Spinal cord (tissue), 10 donors: ENCODE measurements at places on chromosomes 12 and 14. TPM values are rescaled to one million over a fixed set of nuclear protein-coding genes. Genes with fewer than 3 reads are reported as not detected.
A peak's percentile ranks its signal among the peaks of the same experiment; 100 is the strongest.

DNA sequence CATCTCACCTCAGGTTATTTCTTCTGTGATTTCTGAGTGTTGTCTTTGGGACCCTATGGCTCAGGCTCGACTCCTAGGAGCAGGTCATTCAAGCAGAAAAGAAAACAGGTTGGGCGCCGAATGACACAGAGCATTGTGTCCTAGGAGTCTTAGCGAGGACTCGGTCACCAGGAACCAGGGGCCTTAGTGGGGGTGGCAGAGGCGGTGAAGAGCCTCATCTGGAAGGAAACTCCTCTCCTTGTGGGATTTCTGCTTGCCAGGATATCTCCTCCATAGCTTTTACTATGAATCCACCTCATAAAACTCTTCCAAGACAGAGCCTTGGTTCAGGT is 630 bp downstream of the PLEKHH1 start:
- DNase-seq, result no peak

GRCh38 chr14:89489761-89490437 is 72.9 kb upstream of the FOXN3 start:
- DNase-seq, result no peak

GRCh38 chr14:59013672-59014298 is 174.7 kb upstream of the DAAM1 start:
- DNase-seq, result no peak

DNA sequence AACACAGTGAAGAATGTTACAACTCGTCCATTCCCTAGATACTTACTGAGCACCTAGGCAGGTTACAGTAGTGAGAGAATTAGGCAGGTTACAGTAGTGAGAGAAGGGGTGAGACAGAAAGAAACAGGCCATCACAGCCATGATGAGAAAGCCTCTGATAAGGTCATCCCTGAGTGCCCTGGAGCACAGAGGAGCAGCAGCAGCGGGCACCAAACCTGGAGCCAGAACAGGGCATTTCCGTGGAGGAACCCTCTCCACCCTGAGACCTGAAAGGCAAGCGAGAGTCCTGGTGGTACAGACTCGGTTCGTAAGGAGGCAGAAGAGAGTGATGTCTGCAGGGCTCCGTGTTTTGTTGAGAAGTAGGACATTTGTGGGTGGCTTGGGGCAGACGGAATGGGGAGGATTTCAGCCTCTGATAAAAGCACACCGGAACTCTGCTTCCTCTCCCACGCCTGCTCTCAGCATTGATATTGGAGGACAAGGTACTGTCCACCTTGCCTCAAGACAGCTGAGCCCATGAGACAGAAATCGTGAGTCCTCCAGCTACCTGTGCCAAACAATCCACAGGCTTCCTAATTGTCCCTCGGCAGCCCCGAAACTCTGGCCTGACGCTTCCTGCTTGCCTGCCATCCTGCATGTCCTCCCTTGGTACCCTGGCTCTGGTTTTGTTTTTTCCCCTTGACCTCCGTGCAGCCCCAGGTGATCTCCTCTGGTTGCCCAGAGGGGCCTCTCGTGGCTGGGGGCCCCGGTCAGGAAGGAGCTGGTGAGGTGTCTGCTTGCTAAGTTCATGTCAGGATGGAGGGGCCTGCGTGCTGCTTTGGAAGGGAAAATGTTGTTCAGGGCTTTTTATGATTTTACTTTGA is 136.1 kb downstream of the GCH1 start:
- DNase-seq, result no peak

GRCh38 chr14:47935332-47935731 is 259.9 kb upstream of the MDGA2 start:
- DNase-seq, result no peak

AKAP3 gene
- 3.3 TPM for total RNA-seq

EML5 gene
- 16.1 TPM for total RNA-seq

DNA sequence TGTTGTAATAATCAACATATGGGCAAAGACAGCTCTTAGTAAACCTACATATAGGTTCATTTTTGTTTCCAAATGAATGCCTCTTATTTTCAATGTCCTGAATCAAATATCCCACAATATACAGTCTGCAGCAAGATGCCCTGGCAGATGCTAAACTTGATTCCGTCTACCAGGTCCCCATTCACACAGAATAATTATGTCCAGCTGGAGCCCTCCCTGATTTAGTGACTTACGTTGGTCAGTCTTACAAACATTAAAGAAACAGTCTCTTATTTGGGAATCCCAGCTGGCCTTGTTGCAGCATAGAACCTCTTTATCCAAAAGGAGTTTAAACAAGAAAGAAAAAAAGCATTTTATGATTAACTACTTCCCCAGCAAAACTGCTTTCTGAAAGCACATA is 82.7 kb upstream of the BMP4 start:
- DNase-seq, result peak; percentile 26

DNA sequence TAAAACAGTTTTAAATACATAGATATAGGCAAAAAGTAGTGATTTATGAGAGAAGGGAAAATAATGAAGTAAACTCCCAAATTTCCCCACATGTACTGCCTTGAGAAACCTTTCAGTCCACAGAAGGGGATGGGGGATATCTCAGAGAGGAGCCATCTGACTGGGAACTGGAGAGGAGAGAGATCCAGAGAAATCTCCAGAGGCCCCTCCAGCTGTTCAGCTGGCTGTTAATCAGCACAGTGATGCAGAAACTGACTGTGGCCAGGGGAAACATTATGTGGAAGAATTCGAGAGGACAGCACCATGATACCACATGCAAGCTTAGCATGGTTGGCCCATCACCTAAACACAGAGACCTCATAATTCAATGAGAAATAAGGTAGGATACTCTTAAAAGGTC is 1165.9 kb upstream of the TMEM132C start:
- no peak for DNase-seq

GPD1 gene
- 19.5 TPM for total RNA-seq

GRCh38 chr14:78297858-78298257 is 127.7 kb downstream of the NRXN3 start:
- DNase-seq, result no peak

DNA sequence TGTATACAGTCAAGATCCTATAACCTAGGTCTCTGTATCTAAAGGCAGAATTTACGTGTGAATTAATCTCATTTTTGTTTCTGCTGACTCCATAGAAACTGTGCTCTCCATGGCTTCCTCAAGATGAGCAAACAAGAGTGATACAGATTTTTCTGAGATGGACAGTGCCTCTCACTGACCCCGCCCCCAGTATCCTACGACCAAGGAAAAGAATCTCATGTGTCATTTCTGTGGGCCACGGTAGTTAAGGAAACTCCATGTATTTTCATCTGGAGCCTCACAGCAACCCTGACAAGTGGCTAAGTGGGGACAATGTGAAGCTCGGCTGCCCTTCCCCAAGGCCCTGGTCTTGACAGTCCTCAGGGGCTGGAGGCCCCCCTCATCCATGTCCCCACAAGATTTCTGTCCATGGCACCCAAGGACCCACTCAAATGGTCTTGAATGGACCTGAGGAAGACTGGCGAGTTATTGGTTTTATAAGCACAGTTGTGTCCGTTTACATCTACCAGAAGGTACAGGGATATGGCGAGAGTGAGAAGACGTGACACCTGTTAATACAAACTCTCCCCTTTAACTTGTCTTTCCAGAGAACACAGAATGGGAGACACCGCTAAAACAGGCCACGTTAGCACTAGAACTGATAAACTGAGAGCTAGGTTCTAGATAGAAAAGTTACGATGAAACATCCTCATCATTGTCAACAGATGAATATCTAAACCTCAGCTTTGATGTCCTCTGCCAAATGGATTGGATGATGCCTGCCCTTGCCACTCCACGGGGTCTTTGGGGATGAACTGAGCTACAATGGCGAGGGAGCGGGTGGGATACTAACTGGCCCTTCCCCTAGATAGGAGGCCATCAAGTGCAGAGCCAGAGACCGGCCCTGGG is 108.4 kb upstream of the EGLN3 start:
- DNase-seq, result no peak

GRCh38 chr14:70114621-70115156 is 74.1 kb downstream of the SLC8A3 start:
- DNase-seq, result no peak

DNA sequence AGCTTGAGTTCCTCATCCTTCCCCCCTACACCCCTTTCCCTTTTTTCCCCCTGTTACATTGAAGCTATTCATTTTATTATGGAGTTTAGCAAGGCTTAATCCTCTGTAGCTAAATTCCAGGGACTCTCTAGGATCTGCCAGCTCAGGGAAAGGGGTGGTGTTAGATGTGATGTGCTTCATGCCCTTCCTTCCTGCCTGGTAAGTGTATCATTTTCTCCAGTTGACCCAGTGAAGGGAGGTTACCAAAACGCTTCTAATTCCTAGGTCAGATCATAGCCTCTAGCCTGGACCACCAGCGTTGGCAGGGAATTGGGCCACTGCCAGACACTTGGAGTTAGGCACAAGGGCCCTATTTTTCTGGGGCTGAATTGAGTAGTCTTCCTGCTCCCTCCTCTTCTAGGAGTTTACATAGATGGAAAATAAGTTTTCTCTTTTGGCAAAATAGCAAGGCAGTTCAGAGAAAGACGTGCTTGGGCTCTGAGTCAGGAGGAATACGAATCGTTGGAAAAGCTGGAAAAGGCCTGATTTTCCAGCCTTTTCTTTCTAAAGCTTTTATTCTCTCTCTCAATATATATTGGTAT is 88.3 kb downstream of the NPAS3 start:
- peak; percentile 24 for DNase-seq

GRCh38 chr14:104223101-104224041 is 85.0 kb downstream of the KIF26A start:
- no peak for DNase-seq

CAPS2 gene
- 13.2 TPM for total RNA-seq

TOMM20L gene
- not detected for total RNA-seq

MMAB gene
- total RNA-seq, result 21.9 TPM

GRCh38 chr14:105200074-105200473 is 19.0 kb upstream of the NUDT14 start:
- no peak for DNase-seq

GRCh38 chr12:66119229-66119869 is 11.2 kb downstream of the LLPH start:
- no peak for DNase-seq

- peak; percentile 93 for DNase-seq
Observed at GRCh38 chr14:68137704-68138619, 318.4 kb downstream of the RAD51B start.

FLRT2 gene
- total RNA-seq, result 60.2 TPM

RASSF9 gene
- 5.4 TPM for total RNA-seq

NFE2 gene
- 6.5 TPM for total RNA-seq

- DNase-seq, result no peak
Observed at GRCh38 chr12:74619084-74619483, 81.4 kb downstream of the ATXN7L3B start.

- DNase-seq, result no peak
Observed at GRCh38 chr14:36035675-36036074, 140.8 kb downstream of the PTCSC3 start.

GRCh38 chr14:61552241-61552640 is 143.1 kb upstream of the HIF1A start:
- DNase-seq, result no peak

MYF6 gene
- total RNA-seq, result 0.61 TPM

GRCh38 chr14:41137741-41138140 is 468.9 kb upstream of the LRFN5 start:
- no peak for DNase-seq

DNA sequence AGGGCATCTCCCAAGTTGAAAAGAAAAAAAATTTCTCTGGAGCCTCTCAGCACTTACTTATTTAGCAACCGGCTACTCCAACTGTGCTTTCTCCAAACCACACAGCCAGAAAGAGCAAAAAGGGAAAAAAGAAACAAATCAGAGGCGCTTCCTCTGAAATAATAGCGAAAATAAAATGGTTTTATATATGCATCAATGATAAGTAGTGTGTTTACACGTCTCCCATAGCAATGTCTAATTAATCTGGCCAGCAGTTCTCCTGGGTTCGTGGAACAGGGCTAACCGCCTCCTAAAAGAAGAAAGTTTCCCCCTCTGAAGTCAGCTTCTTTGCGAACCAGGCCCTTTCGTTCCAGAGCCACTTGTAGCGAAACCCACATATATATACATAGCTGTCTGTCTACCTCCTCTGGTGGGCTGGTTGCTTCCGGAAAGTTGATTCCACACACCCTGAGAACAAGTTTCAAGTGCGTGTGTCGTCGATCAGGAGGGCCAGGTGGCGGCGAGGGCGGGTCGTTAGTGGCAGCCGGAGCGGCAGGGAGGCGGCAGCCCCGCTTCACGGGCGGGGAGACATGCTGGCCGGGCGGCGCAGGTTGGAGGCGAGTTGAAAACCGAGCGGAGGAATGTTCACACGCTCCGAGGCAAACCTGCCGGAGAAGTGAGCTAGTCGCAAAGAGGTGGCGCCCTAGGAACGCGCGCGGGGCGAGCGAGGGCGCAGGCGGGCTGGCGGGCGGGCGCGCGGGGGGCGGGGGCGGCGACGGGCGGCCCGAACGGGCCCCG is 2.7 kb downstream of the PTHLH start:
- DNase-seq, result peak; percentile 72

DNA sequence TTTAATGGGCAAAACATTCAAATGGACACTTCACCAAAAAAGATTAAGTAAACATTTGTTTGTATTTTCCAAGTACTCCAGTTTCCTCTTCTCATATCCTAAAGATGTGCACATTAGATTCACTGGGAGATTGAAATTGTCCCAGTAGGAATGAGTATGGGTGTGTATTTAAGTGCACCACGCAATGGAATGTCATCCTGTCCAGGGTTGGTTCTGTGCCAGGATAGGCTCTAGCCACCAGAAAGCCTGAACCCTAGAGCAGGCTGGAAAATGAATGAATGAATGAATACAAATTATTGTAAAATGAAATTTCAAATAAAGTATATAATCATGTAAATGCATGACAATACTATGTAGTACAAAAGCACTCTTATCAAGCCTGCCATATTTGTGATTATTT is 14.0 kb downstream of the CEP83 start:
- no peak for DNase-seq

- DNase-seq, result no peak
Observed at GRCh38 chr12:32901553-32901952, 5.0 kb upstream of the PKP2 start.

RAD9B gene
- total RNA-seq, result 0.89 TPM

DNA sequence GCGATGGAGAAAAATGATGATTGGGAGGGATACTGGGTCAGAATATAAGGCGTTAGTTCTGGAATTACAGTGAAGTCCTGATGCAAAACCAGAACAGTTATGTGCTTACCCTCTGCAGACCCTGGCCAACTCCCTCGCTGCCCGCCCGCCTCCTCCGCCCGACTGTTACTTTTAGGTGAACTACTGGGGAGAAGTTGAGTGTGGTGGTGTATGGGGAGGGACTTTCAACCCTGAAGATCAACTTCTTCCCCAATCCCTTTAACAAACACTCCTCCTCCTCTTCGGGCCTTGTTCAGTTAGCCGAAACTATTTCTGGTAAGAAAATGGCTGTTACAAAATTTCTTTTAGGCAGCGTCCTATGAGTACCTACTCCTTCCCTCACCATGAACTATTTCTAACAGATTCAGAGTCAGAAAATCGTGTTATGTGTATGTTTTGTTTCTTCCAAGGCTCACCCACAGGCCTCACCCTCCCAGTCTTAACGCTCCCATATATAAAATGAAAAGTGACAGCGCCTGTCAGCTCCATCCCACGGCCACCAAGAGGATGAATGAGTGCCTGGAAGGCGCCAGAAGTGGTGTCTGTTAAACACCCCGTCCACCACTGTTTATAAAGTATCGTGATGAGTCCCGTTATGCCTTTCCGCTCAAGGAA is 1.3 kb downstream of the FBXO33 start:
- DNase-seq, result peak; percentile 17

- peak; percentile 55 for DNase-seq
Observed at GRCh38 chr12:22797701-22798100, 172.7 kb downstream of the ETNK1 start.
